GM12891 (cell line): ENCODE measurements at places on chromosomes 5 and 9.

GRCh38 chr9:136943291-136944211 is 987 bp downstream of the FBXW5 start:
- DNase-seq: peak; percentile 79

GRCh38 chr9:33029231-33029786 is 4.2 kb downstream of the DNAJA1 start:
- no peak for DNase-seq

GRCh38 chr5:133145436-133146170 is 93.8 kb downstream of the HSPA4 start:
- no peak for DNase-seq

- no peak for DNase-seq
Measured at GRCh38 chr9:12629067-12629466, 64.1 kb upstream of the TYRP1 start.

DNA sequence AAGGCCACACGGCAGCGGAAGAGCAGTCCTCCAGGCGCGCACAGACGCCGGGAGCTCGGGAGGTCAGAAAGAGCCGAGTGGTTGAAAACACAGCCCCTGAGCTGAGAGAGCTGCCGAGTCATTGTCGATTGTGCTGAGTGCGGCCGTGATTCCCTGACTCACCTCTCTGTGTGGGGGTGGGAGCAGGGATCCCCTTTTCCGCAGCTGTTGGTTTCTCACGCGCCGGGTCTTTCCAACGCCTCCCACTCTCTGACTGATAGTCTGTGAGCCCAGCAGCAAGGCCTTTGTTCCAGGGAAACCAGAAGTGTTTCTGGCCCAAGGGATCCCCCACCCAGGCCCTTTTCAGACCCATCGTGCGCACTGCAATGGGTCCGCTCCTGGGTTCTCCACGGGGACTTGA is 97.3 kb downstream of the MRPL36 start:
- no peak for DNase-seq

DNA sequence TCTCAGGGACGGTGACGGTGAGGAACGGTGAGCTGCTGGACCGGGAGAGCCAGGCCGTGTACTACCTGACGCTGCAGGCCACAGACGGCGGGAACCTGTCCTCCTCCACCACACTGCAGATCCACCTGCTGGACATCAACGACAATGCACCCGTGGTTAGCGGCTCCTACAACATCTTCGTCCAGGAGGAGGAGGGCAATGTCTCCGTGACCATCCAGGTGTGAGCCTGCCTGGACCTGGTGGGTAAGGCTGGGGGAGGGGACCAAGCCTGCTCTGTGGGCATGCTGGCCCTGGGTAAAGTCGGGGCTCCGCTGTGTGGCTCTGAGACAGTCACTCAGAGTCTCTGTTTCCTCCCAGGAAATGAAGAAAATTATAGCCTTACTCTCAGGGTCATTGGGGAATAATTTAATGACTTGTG is 29.3 kb downstream of the CDHR2 start:
- no peak for DNase-seq

- DNase-seq: no peak
Measured at GRCh38 chr5:139273322-139273571, 20.3 kb upstream of the MATR3 start.

GRCh38 chr9:133846483-133847090 is 108.4 kb upstream of the SARDH start:
- no peak for DNase-seq

GRCh38 chr9:136527721-136528710 is 17.8 kb downstream of the NOTCH1 start:
- no peak for DNase-seq
